CD8-positive, alpha-beta memory T cell (primary cell): ENCODE measurements at places on chromosomes 6 and 20. TPM values are rescaled to one million over a fixed set of nuclear protein-coding genes. Genes with fewer than 3 reads are reported as not detected.

Gene CCM2L
- polyA plus RNA-seq, result not detected

Gene NEDD9
- 40.2 TPM for polyA plus RNA-seq

Gene TRIM31
- polyA plus RNA-seq, result not detected

Gene C20orf202
- polyA plus RNA-seq, result not detected

Gene TSPO2
- not detected for polyA plus RNA-seq

Gene LINC00237
- not detected for polyA plus RNA-seq

Gene SLC4A11
- polyA plus RNA-seq, result 0.46 TPM

Gene MEP1A
- not detected for polyA plus RNA-seq

Gene COX4I2
- not detected for polyA plus RNA-seq

Gene VGLL2
- not detected for polyA plus RNA-seq

GRCh38 chr6:10393544-10394225, 21.2 kb downstream of the TFAP2A start:
- no peak for DNase-seq

DNA sequence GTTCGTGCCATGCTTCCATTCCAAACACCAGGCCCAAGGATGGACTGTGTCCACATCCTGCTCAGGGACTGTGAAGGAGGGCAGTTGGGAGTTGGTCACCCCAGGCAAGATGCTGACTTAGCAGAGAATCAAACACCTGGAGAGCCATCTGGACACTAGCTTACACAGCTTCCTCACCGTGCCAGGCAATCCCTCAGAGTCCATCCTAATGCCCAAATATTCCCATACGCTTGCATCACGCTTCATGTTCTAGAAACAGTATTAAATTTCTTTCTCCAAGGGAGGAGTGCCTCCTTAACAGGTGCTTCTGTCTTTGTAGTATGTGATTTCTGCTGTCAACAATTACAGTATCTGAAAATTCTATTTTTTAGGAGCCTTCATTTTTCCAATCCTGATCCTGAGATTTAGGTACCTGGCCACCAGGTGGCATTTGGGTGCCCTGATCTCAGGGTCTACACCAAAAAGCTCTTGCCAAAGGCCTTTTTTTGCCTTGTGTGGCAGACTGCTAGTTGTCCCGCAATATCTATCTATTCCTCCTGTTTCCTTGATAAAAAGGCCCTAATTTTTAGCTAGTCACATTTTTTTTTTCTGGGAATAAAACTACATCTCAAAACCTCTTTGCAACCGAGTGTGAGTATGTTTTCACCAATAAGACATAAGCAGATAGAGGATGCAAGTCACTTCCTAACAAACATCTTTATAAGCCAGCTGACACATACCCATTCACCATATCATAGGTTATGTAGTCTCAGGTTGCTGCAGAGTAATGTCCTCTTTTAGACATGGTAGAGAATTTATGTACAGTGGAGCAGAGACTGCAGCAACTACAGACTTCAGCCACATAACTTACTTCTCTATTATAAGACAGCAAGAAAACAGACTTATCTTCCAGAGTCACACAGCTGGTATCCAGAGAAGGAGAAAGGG, 85.0 kb downstream of the PREP start:
- no peak for DNase-seq

DNA sequence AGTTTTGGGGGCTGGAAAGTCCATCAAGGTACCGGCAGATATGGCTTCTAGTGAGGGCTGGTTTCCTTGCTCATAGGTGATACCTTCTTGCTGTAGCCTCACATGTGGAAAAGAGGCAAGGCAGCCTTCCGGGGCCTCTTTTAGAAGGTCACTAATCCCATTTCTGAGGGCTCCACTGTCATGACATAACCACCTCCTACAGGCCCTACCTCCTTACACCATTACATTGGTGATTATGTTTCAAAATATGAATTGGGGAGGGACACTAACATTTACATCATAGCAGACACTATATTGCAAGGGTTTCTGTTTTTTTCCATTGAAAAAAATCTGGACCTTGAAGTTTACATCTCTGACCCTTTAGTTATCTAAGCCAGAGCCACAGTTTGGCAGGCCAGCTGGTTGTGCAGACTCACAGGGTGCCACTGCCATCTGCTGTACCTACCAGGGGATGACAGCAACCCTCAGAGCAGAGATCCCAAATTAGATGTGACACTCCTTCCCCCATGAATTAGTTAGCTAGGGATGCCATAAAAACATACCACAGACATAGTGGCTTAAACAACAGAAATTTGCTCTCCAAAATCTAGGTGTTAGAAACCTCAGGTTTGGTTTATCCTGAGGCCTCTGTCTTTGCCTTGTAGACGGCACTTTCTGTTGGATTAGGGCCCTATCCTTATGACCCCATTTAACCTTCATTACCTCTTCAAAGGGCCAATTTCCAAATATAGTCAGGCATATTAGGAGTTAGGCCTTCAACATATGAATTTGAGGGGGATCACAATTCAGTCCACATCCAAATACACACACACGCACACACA, 166.4 kb upstream of the RNF217 start:
- DNase-seq, result no peak

GRCh38 chr6:127554435-127555006, 22.5 kb upstream of the C6orf58 start:
- DNase-seq, result no peak

GRCh38 chr20:64115171-64115911, 8.0 kb upstream of the NPBWR2 start:
- DNase-seq, result no peak

- DNase-seq, result no peak
These were observed 94.9 kb downstream of the MTFR2 start for GRCh38 chr6:136155191-136155590.

- DNase-seq, result no peak
These were observed 39.8 kb upstream of the BACH2 start for GRCh38 chr6:90336388-90336947.

GRCh38 chr6:77231438-77232305, 231.6 kb downstream of the HTR1B start:
- DNase-seq, result no peak

- no peak for DNase-seq
These were observed 63.6 kb downstream of the SYTL3 start for GRCh38 chr6:158713469-158713868.

DNA sequence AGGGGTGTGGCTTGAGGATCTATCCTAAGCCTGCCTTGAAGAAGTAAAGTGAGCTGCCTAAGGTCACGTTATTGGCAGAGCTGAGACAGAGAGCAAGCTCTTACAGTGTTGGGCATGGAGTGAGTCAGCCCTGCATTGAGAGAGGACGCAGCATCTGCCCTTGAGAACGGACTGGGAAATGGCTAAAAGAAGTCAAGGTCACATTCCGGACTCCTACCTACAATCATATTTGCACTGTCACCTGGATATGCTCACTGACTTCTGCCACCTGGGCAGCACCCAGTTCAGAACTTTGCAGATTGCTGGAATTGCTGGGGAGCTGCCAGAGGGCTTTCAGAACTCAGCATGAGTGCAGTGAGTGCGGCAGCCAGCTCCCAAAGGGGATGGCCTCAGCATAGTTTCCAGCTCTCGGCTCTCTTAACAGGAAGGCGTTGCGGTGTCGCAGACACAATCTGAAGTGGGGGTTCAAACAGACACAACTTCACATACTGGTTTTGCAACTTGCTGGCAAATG, 199.3 kb upstream of the SGK1 start:
- no peak for DNase-seq

GRCh38 chr20:17471606-17472187, 59.5 kb downstream of the BFSP1 start:
- DNase-seq, result no peak

- peak; percentile 18 for DNase-seq
These were observed 765 bp upstream of the GMDS start for GRCh38 chr6:2245877-2246863.

DNA sequence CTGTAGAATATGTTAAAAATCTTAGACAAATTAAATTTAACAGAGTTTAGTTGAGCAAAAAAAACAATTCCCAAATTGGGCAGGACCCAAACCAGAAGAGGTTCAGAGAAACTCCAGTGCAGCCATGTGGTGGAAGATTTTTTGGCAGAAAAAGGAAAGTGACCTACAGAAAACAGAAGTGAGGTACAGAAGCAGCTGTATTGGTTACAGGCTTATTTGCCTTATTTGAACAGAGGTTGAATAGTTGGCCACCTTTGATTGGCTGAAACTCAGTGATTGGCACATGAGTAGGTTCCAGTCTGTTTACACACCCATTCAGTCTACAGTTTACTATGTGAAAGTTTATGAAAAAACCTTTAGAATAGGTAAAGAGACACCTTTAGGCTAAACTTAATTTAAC, 110.9 kb upstream of the LAMP5 start:
- no peak for DNase-seq

DNA sequence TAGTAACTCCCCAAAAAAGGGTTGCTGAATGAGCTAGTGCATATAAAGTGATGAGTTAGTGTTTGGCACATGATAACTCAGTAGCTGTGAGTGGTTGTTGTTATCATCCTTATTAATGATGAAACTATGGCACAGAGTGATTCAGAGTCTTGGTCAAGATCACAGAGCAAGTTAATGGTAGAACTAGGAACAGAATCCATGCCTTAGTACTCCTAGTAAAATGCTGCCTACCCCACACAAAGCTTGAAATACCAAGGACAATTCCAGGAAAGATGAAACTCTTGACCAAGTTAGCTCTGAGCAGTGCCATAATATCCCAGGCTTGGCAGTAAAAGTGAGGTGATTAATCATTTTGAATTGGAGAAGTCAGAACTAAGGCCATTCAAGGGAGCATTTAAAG, 109.1 kb upstream of the ENPP5 start:
- no peak for DNase-seq

- no peak for DNase-seq
These were observed 11.8 kb upstream of the FOXC1 start for GRCh38 chr6:1597924-1598323.

DNA sequence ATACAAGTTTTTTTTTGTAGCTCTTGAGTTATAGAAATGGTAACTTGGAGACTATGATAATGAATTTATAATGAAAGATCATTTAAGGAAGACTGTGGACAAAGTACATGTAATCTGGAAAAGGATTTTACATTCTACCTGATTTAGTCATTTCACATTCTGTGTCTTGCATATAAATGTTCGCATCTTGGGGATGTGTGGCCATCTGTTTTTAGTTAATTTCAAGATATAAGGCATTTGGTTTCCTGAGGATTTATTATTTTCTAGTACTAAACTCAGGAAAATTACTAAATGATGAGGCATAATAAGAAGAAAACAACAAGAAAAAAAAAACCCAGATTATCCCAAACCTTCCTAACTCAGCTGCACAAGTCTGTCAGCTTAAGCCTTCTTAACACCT, 112.7 kb upstream of the PRL start:
- no peak for DNase-seq

- DNase-seq, result no peak
These were observed 145.1 kb upstream of the NRSN1 start for GRCh38 chr6:23980965-23981364.
